ENCODE measurements at places on chromosomes 5 and 9. TPM values are rescaled to one million over a fixed set of nuclear protein-coding genes. Genes with fewer than 3 reads are reported as not detected.

GRCh38 chr5:149804478-149805450, 74.7 kb downstream of the PPARGC1B start:
- no peak for DNase-seq

ZDHHC12 gene
- 6.5 TPM for total RNA-seq

WDR38 gene
- not detected for total RNA-seq

- DNase-seq = no peak
Observed at GRCh38 chr9:33921967-33922895, 105.3 kb downstream of the UBE2R2 start.

STK32A gene
- 42.1 TPM for total RNA-seq

DNA sequence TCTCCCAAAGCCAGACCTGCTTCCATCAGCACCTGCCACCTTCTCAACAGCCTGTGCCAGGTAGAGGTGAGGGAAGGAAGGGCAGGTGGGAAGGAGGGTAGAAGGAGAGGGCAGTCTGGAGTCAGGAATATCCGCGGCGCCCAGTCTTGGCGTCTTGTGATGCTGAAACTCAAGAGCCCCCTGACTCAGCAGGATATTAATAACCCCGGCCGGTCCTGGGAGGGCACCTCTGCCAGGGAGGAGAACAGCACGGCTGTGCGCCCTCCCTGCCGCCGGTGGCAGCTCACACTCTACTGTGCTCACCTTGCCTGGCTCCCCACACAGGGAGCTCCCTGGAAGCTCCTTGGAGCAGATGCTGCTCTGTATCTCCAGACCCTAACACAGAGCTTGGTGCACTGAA, 11.6 kb upstream of the NTNG2 start:
- DNase-seq = no peak

DNA sequence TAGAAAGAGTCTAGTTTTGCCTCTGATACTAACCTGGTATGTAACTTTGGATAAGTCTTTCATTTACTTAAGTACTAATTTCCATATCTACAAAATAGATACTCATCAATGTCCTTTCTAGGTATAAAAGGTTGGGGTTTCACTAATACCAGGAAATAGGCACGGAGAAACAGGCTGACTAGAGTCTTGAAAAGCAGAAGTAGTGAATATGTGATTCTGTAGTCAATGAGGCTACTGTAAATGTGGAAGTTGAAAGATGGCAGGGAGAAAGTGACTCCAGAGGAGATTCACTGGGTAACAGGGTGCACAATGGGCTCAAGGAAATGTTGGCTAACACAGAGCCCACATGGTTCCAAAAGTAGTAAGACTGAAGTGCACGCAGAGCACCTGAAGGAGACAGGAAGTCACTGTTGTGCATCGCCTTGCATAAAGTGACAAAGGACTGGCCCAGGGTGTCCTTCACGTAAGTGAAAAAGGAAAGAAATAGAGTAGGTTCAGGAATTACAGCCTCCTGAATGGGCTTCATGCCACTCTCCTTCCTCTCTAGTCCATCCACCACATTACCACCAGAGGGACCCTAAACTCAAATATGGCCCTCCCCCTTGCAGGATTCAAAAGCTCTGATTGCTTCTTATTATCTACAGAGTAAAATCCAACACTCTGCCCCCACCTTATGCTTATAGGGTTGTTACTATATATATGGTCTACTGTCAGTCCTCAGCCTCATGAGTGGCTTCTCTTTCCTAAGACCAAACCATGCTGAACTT, 288.0 kb upstream of the SMARCA2 start:
- DNase-seq = no peak

- DNase-seq = no peak
Observed at GRCh38 chr9:86965636-86966395, 18.5 kb upstream of the GAS1 start.

DNA sequence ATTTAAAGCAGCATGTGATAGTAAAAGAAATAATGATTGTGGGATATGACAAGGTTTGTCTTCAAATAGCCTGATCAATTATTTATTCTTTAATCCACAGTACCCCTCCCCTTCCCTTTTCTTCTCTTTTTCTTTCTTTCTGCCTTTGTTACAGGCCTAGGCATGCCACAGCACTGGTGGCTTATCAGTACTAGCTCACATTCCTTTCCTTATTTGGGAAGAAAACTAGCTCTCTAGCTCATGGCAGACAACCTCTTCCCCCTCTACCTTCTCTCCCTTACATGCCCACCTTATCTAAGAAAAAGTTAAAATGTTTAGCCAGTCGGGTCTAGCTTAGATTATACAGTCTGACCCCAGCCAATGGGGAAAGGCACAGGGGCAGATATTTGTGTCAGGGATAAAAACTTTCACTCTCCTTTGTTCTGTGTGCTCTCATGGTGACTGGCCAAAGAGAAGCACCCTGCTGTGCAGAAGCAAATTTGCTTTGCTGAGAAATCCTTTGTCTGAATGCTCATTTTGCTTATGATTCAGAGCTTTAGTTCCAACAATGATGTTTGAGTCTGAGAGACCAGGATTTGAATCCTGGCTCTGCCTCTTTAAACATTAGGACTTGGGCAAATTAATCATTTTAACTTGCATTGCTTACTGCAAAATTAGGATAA, 75.8 kb upstream of the CDH12 start:
- DNase-seq = no peak

DNA sequence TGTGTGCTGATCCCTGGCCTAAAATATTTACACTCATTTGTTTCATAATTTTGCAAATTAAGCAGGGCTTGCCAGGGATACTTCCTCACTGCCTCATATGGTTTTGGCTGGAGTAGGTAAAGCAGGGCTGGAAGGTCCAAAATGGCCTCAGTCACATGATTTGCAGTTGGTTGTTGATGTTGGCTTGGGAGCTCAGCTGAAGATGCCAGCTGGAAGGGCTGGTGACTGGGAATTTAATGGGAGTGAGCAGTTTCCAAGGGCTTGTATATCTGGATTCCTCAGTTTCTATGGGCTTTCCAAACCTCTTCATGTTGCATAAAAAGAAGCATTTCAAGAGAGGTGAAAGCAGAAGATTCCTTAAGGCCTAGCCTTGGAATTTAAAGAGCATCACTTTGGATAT, 729.3 kb downstream of the CDH18 start:
- no peak for DNase-seq

GRCh38 chr5:149089796-149090195, 26.9 kb upstream of the SH3TC2 start:
- no peak for DNase-seq

DNA sequence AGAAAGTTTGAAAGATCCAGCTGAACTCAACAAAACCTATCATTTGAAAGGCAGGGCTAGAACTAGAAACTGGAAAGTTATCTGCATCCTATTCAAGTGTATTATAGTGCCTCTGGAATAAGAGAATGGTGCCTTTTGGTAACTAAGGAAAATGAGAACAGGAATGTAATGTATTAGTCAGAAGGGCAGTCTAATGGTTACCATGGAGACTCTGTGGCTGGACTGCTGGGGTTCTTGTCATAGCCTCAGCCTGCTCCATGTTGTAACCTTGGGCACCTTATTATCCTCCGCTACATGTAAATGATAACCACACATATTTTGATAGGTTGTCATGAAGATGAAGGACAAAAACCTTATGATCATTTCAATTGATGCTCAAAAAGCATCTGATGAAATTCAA, 24.6 kb upstream of the IFNB1 start:
- no peak for DNase-seq

GRCh38 chr5:54518146-54518817, 723 bp downstream of the SNX18 start:
- DNase-seq = peak; percentile 46

DNA sequence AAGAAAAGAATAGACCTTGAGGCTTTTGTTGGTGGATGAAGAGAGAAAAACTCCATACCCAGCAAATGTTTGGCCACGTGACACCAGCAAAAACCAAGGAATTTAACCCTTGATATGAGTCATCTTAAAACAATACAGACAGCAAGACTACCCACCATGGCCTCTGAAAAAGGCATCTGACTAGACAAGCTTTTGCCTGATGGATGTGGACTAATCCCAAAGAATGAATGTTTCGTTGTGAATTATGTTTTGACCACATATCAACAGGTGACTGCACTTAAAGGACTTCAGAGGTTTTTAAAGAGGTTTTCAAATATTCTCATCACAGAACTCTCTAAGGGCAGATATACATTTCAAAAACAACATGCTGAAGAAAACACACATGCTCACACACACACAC, 33.0 kb upstream of the SLC1A3 start:
- DNase-seq = no peak

GRCh38 chr5:128469912-128470311, 68.1 kb downstream of the FBN2 start:
- DNase-seq = no peak

GRCh38 chr5:65075623-65076250, 307.0 kb downstream of the CWC27 start:
- DNase-seq = peak; percentile 90

DNA sequence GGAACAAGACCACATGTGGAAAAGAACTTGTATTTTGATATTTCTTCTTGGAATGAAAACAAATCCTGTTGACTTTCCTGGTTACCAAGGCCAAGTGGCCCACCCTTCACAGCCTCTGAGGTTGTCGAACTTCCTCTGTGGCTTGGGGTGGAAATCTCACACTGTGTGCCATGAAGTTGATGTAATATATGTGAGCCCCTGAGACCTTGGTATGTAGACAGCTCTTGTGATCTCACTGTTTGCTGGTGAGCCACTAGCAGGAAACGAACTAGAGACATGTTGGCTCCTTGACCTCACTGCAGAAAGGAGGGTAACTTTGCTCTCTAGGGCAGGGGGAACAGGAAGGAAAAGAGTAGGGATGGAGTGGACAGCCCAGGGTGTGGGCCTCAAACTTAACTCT, 159.4 kb downstream of the ARHGAP26 start:
- DNase-seq = no peak

TLX3 gene
- not detected for total RNA-seq

DNA sequence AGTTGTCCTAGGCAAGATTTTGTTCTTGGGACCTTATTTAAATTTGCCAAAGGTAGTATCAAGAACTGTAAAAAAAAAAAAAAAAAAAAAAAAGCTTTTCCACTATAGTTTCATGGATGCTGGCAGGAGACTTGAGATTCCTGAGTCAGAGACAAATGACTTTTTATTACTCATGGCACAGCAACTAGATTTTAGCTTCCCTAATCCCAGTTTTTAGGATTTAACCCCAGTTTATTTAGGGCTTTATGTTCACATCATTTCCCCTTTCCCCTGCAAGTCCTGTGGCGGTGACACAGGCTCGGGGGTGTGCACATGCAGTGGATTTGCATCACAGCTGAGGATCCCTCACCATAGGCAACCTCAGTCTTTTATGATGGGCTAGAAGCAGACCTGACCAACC, 144.9 kb downstream of the GOLPH3 start:
- no peak for DNase-seq

GRCh38 chr5:81208904-81209303, 24.2 kb upstream of the CKMT2 start:
- no peak for DNase-seq

GCNT4 gene
- 15.2 TPM for total RNA-seq

- DNase-seq = peak; percentile 86
Observed at GRCh38 chr5:57692582-57693487, 210.2 kb upstream of the ACTBL2 start.

SYK gene
- total RNA-seq = 9.6 TPM

GRCh38 chr5:115544043-115544435, 536 bp downstream of the FEM1C start:
- DNase-seq = no peak

FOXI1 gene
- total RNA-seq = 0.48 TPM

- no peak for DNase-seq
Observed at GRCh38 chr9:75083188-75083970, 4.6 kb downstream of the NMRK1 start.

- DNase-seq = no peak
Observed at GRCh38 chr5:67181648-67182221, 14.9 kb downstream of the CD180 start.

GRCh38 chr9:3385871-3386270, 139.9 kb downstream of the RFX3 start:
- no peak for DNase-seq

- DNase-seq = peak; percentile 30
Observed at GRCh38 chr5:54243483-54244080, 66.8 kb downstream of the ARL15 start.

All from umbilical cord (tissue), 2 donors.